Right atrium auricular region (tissue), 2 donors: ENCODE measurements at places on chromosomes 2 and 18. TPM values are rescaled to one million over a fixed set of nuclear protein-coding genes. Genes with fewer than 3 reads are reported as not detected.

The PCARE gene
- total RNA-seq = 0.79 TPM

- no peak for DNase-seq
These were observed at the start of gene NGEF for GRCh38 chr2:233013027-233013461. NGEF (minus strand) TSS chr2:233013256; CDS start chr2:232974890, 38,366 bp downstream.

DNA sequence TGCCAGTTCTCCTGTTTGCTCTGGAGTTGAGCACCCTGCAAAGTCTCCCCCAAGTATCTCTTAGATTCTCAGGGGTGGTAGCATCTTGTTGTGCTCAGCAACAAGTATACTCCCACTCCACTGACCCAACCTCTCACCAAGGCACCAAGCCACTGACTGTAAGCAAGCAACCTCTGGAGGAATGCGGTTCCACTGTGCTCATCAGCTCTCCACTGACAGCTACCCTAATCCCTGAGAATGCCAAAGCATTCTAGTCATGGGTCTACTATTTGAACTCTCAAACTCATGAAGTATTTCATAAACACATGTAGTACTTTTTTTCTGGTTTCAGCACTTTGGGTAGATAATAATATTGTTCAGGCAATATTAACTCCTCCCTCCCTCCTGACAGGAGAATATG, 170.0 kb downstream of the EPHA4 start:
- DNase-seq = no peak

The GPR17 gene
- not detected for total RNA-seq

- no peak for DNase-seq
These were observed 57.9 kb downstream of the NCK2 start for GRCh38 chr2:105802587-105802986.

GRCh38 chr2:23323917-23324680, 60.9 kb upstream of the KLHL29 start:
- DNase-seq = no peak

DNA sequence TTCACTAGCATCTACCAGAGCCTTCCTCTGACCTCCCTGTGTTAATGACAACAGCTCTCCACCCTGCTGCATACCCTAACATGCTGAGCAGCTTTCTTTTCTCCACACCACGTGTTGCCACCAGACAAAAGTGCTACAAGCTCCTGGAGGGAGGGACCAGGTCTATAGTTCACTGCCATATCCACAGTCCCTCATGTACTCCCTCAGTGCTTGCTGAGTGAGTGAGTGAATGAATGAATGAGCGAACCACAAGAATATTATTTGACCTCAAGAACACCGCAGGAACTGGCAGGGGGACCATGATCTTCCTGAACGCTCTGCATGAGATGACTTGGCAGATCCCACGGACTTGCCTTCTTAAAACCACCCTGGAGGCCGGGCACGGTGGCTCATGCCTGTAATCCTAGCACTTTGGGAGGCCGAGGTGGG, 47.4 kb upstream of the CAB39 start:
- no peak for DNase-seq

The MYL12A gene
- total RNA-seq = 1,108 TPM

GRCh38 chr18:42549596-42549995, 565.9 kb downstream of the RIT2 start:
- DNase-seq = no peak

The RUFY4 gene
- total RNA-seq = 0.12 TPM

The BCL11A gene
- 3.3 TPM for total RNA-seq

The SLC4A5 gene
- 1.3 TPM for total RNA-seq

GRCh38 chr2:11907190-11907589, 160.8 kb downstream of the LPIN1 start:
- DNase-seq = no peak

DNA sequence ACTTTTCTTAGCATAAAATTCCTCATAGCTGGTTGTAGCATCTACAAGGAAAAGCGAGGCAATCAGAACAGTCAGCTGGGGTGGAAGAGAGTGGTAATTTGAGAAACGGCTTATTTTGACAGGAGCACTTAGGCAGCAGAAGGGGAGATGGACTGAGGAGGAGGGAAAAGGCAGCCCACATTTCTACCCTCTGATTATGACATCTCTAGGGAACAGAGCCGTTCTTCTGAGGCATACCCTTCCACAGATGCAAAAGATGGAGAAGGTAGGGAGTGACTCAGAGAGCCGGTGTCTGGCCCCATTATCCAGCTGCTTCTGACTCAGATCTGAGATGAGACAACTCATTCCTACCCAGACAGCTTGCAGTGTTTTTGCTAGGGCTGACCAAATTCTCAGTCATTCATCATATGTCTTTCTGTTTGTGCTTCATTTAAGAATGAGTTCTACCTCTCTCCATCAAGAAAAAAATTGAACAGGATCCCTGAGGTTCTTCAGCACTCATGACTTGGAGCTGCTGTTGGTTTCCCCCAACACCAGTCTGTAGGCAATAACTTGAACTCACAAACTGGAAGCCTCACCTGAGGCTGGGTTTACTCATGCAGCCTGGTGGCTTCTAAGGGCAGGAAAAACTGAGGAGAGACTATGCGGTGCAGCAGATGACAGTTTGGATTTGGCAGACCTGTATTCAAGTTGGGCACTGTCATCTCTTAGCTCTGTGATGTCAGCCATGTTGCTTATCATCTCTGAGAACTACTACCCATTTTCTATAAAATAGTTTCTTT, 15.9 kb upstream of the SEC11C start:
- no peak for DNase-seq

DNA sequence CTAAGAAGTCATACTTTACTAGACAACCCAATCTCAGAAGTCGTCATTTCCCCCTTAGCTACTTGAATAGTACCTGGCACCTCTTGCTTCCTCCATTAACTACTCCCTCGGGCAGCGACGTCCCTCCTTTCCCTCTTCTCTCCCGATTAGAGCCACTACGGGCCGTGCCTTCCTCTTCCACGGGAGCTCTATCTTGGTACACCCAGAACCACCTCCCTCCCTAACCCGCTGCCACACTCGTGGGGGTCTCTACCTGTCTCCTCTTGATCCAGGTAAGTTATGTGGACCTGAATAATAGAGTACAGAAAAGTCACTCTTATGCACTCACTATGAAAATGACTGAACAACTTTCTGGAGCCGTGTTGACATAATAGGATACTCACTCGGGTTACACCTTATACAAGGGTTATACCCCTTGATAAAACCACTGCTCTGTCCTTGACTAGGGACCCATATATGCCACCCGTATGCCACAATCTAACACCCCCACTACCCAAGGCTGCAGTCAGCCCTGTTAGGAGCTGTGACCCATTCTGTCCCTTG, 595 bp upstream of the HDHD2 start:
- DNase-seq = no peak

- DNase-seq = no peak
These were observed 154.6 kb downstream of the EVA1A start for GRCh38 chr2:75406131-75406581.

DNA sequence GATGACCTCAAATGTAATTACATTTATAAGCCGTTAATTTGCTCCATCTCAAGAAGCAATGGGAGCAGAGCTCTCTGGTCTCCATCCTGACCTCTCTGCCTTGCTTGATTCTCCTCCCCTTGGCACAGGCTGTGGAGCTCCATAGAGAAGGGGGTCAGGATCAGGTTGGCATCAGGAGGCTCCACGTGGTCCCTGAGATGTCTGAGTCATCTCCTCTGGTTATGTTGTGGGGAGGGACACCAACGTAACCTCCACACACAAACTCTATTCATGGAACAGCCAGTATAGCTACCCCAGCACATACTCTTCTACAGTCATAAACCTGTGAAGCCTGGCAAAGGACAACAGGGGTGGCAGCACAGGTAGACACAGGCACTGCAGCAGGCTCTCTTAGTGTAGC, 29.0 kb downstream of the TRABD2A start:
- no peak for DNase-seq

DNA sequence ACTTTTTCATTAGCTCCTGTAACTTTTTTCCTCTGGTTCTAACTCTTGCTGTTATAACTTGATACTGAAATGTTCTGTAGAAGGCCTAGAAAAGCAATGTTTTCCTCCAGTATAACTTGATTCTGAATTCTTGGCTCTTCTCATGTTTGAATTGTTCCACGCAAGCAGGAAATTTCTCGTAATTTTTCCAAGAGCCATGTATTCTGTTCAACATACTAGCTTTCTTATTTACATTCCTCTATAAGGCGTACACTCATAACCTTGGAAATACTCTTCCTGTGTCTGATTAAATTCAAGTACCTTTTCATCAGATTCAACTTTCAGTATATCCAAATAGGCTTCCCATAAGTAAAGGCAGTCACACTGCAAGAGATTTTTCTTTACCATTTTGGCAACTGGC, 109.1 kb downstream of the SMAD2 start:
- no peak for DNase-seq

The CHST10 gene
- total RNA-seq = 16.4 TPM

The PFN4 gene
- 0.39 TPM for total RNA-seq

- no peak for DNase-seq
These were observed 24.8 kb upstream of the CYP26B1 start for GRCh38 chr2:72172478-72172877.

DNA sequence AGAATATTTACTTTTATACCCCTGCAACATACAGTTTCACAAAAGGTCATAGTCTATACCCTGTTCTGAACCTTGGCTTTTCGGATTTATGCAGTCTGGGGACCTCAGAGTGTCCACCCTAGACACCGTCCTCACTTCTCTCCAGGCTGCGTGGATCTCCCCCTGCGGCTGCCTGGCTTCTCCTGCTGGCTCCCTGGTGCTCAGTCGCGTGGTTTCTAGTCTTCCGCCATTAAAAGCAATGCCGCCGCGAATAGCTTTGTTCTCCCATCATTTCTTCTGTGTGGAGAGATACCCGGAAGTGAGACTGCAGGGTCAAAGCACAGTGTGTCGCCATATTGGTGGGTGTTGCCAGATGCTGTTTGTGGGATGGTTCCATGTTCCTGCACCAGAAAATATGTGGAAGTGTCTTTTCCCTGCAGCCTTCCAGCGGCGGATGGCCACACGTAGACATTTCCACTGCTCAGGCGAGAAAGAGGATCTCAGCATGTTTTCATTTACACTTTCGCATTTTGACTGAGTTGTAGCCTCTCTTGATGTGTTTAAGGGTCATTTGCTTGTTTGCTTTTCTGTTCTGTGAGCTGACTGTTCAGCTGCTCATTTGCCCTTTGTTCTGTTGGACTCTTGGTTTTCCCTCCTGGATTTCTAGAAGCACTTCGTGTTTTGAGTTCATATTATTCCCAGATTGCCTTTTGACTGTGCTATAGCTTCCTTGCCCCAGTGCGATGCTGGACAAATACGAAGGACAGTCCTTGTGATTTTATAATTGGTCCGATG, 22.9 kb upstream of the ASB1 start:
- no peak for DNase-seq
